ENCODE measurements at places on chromosomes 5 and 9.

GRCh38 chr9:94622087-94622800 is 17.1 kb downstream of the FBP1 start:
- DNase-seq: no peak

DNA sequence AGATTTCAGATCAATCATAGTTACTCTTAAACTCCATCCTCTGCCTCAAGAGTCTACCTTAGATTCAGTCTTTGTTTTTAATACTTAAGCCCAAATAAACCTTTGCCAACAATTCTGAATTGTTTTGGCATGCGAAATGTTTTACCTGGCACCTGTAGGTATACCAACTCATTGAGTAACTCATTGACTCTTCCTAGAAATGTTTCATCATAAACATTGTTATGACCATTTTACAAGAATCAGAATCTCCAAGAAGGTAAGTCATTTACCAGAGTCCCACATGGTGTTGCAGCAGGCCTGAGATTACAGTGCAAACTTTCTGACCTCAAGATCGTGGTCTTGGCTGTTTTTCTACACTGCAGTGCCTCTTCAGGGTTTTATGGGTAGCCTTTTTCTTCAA is 750.4 kb downstream of the BRINP1 start:
- DNase-seq: no peak

DNA sequence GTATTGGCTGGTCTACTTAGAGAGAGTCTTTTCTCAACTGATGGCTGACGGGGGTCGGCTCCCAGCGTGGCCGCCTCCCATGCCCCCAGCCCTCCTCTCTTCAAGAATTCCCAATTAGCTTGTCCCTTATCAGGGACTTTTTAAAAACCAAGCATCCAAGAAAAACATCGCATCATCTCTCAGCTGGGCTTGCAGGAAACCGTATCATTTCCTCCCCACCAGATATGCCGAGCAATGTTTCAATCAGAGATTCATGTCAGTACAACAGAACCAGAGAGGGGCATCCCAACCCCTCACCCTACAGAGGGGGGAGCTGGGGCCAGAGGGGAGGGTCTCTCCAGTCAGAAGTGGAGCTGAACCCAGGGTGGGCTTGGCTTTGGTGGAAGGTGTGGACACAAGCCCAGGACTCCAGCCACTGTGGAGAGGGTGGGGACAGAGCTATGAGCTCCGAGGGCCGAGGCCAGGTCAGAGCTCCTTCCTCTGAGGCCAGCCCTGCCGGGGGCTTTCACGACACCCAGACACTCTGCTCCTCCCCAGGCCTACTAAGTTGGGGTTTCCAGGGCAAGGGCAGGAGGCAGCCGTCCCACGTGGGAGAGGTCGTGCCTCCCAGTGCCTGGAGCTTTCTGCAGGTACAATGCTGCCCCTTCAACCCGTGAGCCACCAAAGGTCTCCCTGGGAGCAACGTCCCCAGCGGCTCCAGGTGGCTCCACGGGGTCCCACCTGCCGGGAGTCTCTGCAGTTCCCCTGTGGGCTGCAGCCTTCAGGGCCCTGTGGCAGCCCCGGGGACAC is 39.0 kb upstream of the TMEM250 start:
- no peak for DNase-seq

GRCh38 chr5:103389846-103390245 is 131.3 kb downstream of the MACIR start:
- DNase-seq: no peak

DNA sequence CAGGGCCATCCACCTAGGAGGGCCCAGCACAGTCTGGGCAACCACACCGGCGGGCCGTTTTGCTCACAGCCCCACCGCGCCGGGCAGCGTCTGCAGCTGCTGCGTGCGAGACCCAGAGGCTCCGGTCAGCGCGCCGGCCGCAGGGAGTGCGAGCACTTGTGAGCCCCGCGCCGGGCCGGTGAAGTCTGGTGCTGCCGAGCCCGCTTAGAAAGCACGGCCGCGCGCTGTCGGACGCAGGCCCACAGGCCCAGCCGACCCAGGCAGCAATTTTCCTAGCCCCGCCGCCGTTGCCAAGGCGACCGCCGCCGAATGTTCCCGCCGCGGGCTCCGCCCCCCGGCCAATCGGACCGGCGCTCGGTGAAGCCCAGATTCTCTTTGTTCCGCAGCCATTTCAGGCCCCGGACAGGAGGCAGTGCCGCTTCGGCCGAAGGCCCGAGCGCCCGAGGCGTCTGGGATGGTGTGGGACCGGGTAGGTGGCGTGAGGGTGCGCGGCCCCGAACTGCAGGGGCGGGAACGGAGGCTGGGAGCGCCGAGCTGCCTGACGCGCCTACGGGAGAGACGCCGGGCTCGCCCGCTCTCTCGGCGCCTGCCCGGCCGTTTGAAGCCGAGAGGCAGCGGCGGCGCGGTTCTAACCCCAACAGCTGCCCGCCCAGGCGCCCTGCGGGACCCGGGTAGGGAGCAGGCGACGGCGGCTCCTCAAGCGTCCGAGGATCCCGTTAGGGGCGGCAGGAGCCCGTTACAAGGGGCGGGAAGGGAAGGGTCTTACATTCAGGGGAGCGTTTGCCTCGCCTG is at the start of gene TNPO1:
Gene TNPO1 (plus strand): TSS at position 378 of the 792 bp plus-strand sequence. CDS start 77 bp downstream, at position 455.
- DNase-seq: peak; percentile 88

DNA sequence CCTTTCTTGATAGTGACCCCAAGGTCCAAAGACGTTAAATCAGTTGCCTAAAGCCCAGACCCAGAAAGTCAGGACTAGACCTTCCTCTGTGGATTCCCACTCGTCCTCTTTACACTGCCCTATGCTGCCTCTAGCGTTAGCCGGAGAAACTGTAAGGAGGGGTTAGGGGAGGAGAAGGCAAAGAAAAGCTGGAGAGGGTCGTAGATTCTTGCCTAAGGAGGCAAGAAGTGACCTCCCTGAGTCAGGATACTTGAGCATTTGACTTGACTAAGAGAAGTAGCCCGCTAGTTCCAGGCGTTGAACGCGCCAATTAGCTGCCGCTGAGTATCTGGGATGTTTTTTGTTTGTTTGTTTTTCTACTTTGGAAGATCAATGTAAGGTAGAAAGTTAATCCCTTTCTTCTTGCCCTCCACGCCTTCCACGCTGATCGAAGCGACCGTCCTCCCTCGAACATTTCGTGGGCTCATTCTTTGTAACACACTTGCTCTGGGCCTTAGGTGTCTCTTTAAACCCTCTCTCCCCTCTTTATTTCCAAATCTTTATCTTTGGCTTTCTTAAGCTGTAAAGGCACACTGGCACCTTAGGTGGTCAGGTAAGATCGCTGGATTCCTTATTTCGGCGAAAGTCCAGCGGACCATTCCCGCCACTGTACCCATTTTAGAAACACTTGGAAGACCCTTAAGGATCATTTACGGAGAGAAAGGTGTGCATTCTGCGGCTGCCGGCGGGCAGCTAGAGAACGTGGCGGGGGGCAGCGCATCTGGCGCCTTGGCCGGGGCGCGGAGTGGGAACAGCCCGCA is 5.1 kb upstream of the RGMB start:
- peak; percentile 55 for DNase-seq

DNA sequence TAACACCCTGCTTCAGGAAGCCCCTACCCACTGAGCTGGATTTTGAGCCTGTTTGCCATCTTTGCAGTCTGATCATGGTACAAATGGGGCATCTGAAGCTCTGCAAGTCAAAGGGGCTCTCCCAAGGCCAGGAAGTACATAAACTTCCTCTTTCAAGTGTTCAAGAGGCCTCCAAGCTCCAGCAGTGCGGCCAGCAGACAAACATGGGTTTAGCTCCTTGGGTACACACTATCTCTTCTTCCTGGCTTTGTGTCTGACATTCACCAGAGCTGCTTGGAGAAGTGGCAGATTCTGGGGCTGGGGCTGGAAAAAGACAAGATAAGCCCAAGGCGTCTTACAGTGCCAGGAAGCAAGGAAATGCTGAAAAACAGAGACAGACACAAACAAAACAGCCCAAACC is 34.1 kb downstream of the LAMC3 start:
- no peak for DNase-seq

GRCh38 chr9:35406183-35406959 is 83.5 kb upstream of the RUSC2 start:
- no peak for DNase-seq

- DNase-seq: no peak
Measured at GRCh38 chr9:131464354-131465000, 38.2 kb upstream of the POMT1 start.

GRCh38 chr9:19102181-19102630 is 498 bp downstream of the HAUS6 start:
- no peak for DNase-seq

- no peak for DNase-seq
Measured at GRCh38 chr5:150454492-150455229, 5.1 kb upstream of the RPS14 start.
